NCI-H510A treated with DMSO at 0.1 percent for 48 hours (cell line): ENCODE measurements at places on chromosomes 2 and 18.

- DNase-seq: no peak
Observed at GRCh38 chr2:147679191-147679954, 165.5 kb upstream of the ACVR2A start.

DNA sequence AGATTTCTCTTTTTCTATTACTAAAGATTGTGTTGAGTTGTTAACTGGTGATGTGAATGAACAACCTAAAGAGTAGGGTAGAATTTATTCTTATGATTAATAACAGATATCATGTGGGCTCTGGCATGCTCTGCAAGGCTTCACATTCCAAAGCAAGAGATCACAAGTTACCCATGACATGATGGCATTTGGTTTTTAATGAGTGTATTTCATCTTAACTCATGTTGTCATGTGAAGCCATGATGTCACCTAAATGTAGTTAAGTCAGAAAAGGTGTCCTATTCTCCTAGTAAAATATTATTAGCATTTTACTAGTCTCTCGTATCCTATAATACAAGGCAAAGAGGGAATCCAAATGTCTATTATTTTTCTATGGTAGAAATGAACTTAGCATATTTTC lies 678.0 kb downstream of the ARHGAP15 start:
- no peak for DNase-seq

GRCh38 chr2:161775971-161776370 lies 151.8 kb downstream of the SLC4A10 start:
- DNase-seq: no peak

DNA sequence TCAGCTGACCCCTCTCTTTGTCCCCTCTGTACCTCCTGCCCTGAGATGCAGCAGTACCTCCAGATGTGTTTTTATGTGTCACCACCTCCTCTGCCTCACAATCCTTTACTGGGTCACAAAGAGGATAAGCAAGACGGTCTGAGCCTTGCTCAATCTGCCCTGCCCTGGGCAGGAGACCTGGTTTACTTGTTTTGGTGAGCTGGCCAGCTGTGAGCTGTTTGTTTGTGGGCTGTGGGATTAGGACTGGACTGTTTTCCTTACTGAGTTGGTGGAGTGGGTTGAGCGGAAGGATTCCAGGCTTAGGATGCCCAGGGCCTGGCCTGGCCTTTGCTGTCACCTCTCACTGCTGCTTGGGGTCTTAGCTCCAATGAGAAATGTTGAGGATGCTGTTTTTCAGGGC lies 299.5 kb downstream of the SRBD1 start:
- DNase-seq: no peak

DNA sequence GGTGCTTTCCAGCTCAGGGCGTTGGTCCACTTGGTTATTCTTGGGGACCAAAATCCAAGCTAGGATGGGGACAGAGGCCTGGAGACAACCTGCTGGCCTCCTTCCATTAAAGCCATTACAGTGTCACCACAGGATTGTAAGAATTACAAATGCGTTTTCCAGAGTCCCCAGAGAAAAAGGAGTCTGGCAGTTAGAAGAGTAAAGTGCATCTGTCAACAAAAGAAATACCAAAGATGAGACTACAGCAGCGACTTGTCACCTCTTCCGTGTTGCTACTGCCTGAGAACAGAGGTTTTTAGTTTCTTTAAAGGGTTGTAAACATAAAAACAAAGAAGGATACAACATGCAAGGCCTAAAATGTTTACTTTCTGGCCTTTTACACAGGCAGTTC lies 235.7 kb downstream of the AGAP1 start:
- DNase-seq: no peak

GRCh38 chr2:207235621-207236020 lies 69.9 kb upstream of the KLF7 start:
- no peak for DNase-seq

GRCh38 chr2:136246086-136246669 lies 128.2 kb upstream of the CXCR4 start:
- DNase-seq: no peak

DNA sequence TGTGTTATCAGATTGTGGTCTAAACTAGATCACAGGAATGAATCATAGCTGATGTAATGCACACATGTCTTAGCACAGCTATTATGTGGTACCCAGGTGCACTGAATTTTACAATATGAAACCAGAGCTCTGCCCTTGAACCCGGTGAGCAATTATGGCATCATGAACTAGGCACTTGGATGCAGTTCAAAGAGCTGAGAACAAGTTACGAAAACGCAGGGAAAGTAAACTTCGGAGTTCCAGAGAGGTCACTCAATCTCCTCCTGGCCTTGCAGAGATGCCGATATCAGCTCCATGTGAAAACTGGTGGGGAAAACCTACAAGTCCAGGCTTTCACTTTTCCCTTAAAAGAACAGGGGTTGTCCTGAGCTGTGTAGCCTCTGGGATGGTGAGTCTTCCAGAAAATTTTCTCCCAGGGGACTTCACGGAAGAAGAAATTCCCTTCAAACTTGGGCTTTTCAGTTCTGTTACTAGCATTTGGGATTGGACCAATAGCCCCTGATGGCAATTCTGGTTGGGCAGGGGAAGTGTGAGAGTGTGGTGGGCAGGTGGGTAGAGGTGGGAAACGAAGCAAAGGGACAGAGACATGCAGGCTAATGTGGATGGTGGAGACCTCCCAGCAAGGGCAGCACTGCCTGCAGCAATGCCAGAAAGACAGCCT lies 71.1 kb upstream of the SH3BP4 start:
- DNase-seq: no peak
